Gastroesophageal sphincter (tissue), 4 donors: ENCODE measurements at places on chromosomes 2 and 18. TPM values are rescaled to one million over a fixed set of nuclear protein-coding genes. Genes with fewer than 3 reads are reported as not detected.

GRCh38 chr2:61116302-61116701, 45.7 kb upstream of the C2orf74 start:
- ATAC-seq = no peak

PLEKHH2 gene
- 25.6 TPM for total RNA-seq

GRCh38 chr18:62361288-62361687, 36.2 kb downstream of the TNFRSF11A start:
- ATAC-seq = no peak

DNA sequence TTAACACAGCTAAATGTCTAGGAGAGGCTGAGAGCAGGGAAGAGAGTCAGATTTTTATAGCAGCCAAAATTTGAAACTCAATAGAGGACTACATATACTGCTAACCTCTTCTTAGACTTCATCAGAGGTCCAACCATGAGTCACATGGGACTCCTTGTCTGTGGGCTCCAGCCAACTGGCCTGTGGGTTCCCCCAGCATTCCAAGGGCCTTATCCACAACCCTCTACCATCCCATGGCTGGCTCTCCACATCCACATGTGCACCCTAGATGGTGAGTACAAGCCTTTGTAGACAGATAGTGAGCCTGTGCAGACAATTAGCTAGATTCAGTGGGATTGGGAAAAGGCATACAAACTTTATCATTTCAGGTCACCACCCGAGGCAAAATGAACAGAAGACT, 901.9 kb upstream of the ZEB2 start:
- no peak for ATAC-seq

DNA sequence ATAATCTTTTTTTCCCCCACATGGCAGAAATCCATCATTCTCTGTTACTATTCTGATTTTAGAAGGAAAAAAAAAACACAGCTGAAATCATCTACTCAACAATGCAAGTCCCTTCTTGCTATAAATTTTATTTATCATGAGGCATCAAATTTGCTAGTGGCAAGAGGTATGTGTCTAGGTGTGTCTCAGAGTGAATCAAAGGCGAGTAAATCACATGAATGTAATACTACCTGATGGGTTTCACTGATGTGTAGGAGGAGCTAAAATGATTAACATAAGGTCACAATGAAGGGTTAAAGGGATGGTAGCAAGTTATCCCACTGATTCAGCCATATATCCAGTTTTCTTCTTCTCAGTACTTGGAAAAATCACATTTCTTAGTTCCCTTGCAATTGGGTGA, 24.5 kb upstream of the PELI1 start:
- ATAC-seq = no peak

SIX3 gene
- not detected for total RNA-seq

EMILIN1 gene
- 94.1 TPM for total RNA-seq

MRO gene
- 0.31 TPM for total RNA-seq

DNA sequence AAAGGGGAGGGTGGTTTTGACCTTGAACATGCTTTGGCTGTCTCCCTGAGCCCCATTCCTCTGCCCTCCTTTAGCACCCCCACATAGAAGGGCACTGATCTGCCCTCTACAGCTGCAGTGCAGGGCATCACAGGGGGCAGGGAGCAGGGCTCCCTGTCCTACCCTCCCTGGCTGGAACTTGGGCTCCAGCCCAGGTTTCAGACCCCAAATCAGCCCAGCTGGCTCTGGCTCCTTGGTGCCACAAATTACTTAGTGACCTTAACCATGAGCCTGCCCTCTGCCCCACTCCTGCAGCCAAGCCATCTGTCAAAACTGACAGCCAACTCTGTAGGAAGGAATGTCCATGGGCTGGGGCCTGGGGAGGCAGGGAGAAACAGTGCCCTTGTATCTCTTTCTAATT, 105.6 kb downstream of the MAPK4 start:
- ATAC-seq = no peak
